ENCODE measurements at places on chromosomes 13 and 19.

GRCh38 chr19:44112802-44113137 lies 429 bp upstream of the ZNF225 start:
- DNase-seq, result no peak

DNA sequence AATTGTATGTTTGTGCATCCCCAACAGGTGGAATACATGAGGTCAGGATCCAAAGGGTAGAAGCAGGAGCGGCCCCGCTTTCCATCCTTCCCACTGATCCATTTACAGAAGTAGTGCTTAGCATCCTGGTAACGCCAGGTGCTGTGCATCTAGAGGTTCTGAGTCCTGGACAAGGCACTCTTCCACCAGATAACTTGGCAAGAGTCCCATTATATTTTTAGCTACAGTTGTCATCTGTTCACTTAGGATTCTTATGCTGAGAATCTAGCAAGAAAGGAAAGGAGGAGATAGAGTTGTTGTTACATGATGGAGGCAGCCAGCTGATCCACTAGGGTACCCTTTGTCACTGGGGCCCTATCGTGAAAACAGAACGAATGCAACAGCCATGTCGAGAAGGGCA lies 389.5 kb upstream of the ZNF507 start:
- no peak for DNase-seq

GRCh38 chr13:48678316-48678715 lies 24.6 kb downstream of the CYSLTR2 start:
- DNase-seq, result no peak

GRCh38 chr19:47283405-47284059 lies 8.8 kb downstream of the INAFM1 start:
- no peak for DNase-seq

GRCh38 chr13:110047496-110047895 lies 259.5 kb downstream of the COL4A1 start:
- DNase-seq, result no peak

GRCh38 chr19:9956956-9957355 lies 20.6 kb upstream of the OLFM2 start:
- no peak for DNase-seq

- no peak for DNase-seq
These were observed 14.3 kb upstream of the SCEL start for GRCh38 chr13:77521194-77521593.

- no peak for DNase-seq
These were observed 86.2 kb upstream of the FRY start for GRCh38 chr13:31945202-31945961.

DNA sequence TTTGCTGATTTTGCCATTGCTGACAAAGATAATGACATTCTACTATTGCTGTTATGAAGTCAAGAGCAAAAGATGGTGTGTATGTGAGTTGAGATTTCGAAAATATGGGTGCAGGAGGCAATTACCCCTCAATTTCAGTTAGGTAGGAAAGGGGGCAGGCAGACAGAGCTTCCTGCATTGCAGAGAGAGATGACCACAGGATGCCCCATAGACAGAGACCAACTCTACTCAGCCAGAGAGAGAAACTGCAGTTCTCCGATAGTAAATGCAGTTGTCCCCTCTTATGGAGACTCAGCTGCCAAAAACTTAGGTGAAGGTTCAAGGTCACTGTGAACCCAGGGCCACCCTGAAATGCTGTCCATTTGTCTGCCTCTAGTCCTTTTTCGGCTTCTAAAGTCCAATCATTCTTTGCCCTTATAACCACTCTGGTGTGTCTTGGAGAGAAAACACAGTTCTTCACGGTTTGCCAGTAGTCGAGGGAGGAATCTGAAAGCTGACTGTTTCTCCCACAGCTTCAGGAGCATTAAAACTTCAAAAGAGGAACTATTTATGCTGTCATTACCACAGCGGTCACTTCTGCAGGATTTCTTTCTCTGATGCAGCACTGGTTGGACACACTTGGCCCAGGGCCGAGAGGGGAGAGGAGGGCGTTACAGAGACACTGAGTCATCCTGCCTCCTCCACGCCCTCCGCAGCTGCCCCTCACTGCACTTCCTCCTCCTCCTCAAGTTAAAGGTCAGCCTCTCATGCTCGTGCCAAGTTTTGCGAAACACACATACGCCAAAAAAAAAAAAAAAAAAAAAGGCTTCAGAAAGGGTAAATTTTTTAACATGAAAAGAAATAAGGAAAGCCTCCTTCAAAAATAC lies 264.3 kb downstream of the FOXO1 start:
- no peak for DNase-seq

DNA sequence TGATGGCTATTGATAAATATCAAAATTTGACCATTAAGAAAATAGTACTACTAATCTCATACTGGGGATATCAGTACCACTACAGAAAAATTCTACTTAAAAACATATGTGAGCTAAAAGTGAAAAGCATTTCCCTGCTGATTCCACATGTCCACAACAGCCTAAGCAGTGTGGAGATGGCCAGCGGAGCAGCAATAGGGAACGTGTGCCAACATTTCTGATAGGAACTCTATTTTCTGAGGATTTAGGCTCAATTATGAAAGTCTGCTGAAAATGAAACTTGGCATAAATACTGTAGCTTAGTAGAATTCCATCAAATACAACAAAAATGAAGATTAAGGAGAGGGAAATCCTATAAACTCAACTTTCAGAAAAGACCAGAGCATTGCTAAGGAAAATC lies 311.6 kb downstream of the ENOX1 start:
- DNase-seq, result no peak

DNA sequence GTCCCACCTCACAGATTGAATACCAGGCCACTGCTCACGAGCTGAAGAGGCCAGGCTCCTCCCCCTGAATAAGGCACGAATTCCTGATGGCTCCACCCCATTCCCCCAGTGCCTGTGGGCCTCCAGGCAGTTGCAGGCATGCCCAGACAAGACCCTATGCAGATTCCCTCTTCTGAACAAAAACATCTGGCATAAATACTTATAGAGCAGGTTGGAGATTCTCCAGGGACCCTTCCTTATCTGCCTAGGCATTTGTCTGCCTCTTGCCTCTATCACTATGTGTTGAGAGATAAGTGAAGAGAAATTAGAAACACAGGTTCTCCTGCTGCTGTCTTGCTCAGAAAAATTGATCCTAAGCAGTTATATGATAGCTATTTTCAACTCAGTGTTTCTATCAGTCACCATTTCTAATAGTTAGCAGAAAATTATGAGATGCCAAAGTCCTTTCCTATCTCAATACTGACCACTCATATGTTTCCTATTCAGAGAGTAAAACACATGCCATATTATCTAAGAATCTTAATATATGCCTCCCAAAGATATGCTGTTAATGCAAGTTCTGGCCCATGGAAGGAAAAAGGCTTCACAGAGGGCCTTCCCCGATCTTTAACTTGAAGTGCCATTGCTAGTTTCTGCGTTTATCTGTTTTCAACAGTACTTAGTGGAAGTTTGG lies 364.0 kb downstream of the KCTD12 start:
- DNase-seq, result no peak

- DNase-seq, result no peak
These were observed 396.9 kb upstream of the SLITRK5 start for GRCh38 chr13:87274209-87274819.

GRCh38 chr19:1534972-1535371 lies 11.1 kb downstream of the PLK5 start:
- DNase-seq, result no peak

DNA sequence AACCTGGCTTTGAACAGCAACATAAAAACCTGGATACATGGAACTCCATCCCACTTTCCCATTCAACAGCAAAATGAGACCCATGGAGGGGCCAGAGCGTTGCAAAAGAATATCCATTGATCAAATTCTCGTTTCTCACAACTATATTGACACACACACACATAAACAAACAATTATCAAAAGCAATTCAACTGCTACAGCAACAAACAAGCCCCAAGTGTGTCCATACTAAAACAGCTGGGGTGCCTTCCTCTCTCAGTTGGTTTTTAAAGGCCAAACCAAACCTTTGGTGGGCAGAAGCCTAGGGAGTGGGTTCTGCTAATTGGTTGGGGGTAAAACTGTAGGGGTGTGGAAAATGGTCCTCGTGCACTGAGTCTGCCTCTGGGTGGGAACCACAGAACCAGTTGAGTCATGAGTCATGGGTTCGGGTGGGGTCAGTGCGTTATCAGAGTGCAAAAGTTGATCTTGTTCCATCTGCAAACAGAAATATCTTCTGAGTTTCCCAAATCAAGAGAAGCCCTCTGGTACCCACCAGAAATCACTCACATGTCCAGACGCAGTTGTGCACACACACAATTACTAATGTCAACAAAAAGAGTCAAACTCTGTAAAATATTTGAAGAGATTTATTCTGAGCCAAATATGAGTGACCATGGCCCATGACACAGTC lies 18.5 kb downstream of the GPR42 start:
- no peak for DNase-seq

- no peak for DNase-seq
These were observed 24.9 kb downstream of the RHPN2 start for GRCh38 chr19:33039815-33040214.

- DNase-seq, result no peak
These were observed 25.4 kb downstream of the RAB20 start for GRCh38 chr13:110536006-110536693.

DNA sequence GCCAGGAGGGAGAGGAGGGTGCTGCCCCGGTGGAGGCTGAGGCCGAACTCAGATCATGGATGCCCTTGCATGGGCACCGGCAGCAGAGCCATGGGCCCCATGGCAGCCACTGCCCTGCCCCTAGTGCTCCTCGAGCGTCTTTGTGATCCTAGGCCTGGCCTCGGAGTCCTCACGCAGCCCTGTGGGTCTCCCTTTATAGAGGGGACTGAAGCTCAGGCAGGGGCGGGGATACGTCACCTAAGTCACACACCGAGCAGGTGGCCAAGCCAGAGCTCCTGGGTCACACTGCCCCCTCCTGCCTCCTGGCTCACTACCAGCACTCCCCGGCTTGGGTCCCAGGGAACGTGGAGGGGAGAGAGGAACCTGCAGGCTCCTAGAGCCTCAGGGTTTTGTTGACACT lies 28.7 kb downstream of the DHX34 start:
- DNase-seq, result peak; percentile 6

DNA sequence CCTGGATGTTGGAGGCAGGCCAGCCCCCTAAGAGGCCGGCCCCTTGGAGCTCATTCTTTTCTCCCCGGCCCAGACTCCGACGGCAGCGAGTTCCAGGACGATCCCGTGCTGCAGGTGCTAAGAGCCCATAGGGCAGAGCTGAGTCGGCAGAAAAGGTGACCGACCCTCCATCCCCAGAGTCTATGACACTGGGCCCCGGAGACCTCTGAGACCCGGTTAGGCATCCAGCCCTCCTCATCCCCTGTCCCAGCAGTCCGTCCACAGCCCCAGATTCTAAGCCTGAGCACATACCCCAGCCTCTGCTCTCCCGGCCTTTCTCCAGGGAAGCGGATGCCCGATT lies 7.3 kb upstream of the ARHGAP33 start:
- no peak for DNase-seq

DNA sequence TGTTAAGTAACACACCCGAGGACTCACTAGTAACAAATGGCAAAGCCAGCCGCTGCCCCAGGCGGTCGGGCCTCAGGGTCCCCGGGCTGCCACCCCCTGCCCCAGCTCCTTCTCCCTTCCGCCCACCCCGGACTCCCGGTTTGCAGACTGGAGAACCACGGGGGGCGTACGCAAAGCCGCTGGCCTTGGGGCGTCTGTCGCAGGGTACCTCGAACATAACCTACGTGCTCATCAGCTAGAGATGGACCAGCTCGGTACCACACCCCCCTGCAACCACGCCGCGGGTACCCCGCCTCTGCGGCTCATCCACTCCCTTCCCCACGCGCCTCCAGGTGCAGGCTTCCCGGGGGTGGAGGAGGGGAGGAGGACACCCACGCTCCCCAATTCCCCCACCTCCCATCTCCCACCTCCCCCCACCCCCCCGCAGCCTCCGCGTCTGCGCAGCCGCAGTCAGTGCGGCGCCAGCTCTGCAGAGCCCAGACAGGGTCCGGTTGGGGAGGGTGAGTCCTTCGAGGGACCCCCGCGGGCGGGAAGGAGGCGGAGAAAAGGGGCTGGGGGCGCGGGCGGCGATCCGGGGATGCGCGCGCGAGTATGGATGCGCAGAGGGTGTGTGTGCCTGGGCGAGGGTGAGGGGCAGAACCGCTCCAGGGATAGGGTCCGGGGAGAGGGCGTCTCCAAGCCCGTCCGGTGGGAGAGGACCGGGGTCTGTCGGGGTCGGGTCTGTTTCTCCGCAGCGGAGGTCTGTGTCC lies at the start of gene SMIM17:
TSS of gene SMIM17 (plus strand) at position 449 of the 749 bp plus-strand sequence. CDS start 2,509 bp downstream, outside the sequence.
- DNase-seq, result no peak

DNA sequence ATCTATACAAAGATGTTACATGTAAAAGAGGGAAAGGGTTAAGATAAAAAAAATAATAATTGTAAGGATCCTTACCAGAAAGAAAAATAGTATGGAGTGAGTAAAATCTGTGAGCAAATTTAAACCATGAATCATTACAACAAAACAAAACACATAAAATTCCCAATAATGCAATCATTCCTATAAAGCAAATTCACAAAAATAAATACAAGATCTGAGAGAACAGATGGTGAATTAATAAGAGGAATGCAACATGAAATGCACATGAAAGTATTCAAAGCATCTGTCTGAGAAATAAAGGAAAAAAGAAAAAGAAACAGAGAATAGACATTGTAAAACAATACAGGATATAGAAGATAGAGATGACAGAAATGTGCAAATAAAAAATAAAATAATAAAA lies 681.5 kb upstream of the KLHL1 start:
- DNase-seq, result no peak

Measured in D721Med (cell line).